ENCODE measurements at places on chromosomes 12 and 14.

DNA sequence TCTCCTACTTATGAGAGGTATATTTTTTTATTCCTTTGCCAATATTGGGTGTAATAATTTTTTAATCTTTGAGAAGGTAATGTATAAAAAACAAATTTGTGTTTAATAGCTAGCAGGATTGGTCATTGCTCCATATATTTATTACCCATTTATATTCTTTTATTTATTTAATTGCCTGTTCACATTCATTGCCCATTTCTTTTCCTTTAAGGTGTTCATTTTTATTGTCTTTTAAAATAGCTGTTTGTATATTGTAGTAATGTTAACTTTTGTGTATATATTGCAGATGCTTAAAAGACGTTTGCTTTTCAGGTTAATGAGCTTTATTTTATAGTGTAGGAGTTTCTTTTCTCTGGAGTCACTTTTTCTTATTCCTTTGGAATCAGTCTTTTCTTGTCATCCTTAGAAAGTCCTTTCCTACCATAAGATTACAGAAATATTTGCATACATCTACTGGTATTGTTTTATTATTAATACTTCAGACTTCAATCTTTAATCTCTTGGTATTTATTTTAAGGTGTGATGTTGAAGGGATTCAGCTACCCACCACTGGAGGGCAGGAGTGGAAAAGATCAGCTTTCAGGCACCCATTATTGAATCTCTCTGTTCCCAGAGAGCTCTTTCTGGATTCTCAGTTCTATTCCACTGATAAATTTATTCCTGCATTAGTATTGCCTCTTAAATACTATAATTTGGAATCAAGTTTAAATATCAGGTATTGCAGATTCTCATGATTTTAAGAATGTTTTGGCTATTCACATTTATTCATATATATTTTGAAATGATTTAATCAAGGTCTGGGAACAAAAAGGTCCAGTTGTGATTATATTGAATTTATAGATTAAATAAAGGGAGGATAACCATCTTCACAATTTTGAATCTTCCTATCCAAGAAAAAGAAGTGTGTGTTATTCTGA, 17.3 kb downstream of the PPM1A start:
- peak; percentile 31 for DNase-seq

- no peak for DNase-seq
Observed at GRCh38 chr14:93972618-93973205, 3.7 kb downstream of the ASB2 start.

DNA sequence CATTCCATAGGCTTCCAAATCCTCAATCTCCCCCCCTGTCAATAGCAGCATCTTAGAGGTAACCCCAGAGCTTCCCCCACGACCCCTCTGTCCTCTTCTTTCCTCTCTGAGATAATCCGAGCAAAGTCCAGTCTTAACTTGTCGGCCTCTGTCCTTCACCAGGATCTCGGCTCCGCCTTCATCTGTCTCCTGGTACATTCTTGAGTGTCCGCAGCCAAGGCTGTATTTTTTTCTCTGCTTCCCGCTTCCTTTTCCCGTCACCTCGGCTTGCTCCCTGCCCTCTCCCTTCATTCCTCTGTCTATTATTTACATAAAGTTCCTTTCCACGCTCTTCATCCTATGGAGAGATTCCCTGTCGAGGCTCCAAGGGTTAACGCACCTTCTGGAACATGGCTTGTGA, 153.9 kb upstream of the GSC start:
- no peak for DNase-seq

DNA sequence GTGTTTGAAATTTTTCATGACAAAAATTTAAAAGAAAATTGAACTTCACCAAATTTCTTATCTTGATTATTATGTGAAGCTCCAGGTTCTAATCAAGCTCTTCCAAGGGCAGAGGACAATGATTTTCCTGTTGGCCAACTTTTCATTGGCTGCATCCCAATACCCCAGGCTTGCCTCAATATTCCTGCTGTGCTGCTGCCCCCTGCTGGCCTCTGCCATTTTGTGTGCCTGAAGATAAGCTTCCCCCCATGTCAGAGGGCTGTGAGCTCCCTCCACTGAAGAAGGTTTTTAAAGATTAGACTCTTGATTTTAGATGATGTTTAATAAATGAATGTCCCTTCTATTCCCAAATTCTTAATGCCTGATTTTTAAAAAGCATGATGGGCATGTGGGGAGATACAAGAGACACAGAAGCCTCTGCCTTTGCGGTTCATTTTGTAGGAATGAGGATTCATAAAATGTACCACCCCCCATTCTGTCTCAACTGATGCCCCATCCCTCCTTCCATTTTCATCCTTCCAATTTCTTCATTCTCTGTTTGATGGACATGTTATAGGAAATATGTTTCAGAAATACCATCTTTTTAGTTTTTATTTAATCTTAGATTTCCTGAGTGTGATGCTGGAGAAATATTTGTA, 76.7 kb upstream of the RGS6 start:
- DNase-seq: peak; percentile 59

GRCh38 chr12:108597559-108598471, at the start of gene TMEM119:
Gene TMEM119, minus strand, starts transcription at chr12:108598084. Its CDS starts 5,701 bp downstream, at chr12:108592383.
- peak; percentile 35 for DNase-seq

GRCh38 chr12:46267825-46268582, 839 bp downstream of the SLC38A1 start:
- peak; percentile 45 for DNase-seq

- DNase-seq: no peak
Observed at GRCh38 chr14:78005325-78005724, 164.8 kb upstream of the NRXN3 start.

- DNase-seq: no peak
Observed at GRCh38 chr12:71447691-71448132, 8.1 kb downstream of the LGR5 start.

DNA sequence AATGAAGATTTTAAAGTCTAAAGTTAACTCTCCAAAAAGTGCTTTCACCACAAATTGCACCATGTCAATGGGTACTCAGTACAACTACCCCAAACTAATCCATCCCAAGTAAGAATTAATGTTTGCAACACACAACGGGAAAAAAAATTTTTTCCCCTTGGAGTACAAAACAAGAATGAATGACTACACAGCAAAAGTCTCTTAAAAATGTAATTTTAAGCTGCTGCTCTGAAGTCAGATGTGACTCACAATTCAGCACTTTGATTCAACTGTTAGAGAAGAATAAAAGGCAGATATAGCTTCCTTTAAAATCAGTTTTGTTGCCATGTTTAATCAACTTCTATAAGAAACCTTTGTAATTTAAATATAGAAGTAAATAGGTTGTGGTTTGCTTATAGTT, 42.5 kb upstream of the VPS33A start:
- no peak for DNase-seq

DNA sequence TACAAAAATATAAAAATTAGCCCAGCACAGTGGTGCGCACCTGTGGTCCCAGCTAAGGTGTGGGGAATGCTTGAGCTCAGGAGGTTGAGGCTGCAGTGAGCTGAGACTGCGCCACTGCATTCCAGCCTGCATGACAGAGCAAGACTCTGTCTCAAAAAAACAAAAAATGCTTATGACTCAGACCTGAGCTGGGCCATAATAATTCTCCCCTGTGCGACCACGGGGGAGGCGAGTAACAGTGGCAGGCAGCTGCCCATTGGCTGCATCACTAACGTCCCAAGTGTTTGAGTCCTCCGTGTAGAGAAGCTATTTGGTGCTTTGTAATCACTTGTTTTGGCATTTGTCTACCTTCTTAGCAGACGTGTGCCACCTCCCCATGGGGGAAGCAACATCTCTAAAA, 24.9 kb downstream of the PSMC1 start:
- DNase-seq: no peak

- DNase-seq: no peak
Observed at GRCh38 chr12:67515679-67516340, 132.7 kb upstream of the DYRK2 start.

- no peak for DNase-seq
Observed at GRCh38 chr14:62209287-62209899, 447.2 kb downstream of the SNAPC1 start.

DNA sequence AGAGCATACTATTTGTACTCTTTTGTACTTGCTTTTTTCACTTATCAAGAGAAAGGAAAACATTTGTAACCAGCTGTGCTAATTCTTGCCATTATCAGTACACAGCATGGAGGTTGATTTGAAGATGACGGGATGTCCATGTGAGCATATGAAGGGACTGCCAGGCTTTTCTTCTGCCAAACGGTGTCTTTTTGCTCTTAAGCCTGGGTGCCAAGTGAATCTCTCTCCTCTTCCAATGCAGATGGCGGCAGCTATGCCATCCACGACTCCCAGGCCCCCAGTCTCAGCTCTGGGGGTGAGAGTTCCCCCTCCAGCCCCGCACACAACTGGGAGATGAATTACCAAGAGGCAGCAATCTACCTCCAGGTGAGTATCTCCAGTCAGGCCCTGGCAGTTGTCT, 38.9 kb downstream of the TPCN1 start:
- no peak for DNase-seq

DNA sequence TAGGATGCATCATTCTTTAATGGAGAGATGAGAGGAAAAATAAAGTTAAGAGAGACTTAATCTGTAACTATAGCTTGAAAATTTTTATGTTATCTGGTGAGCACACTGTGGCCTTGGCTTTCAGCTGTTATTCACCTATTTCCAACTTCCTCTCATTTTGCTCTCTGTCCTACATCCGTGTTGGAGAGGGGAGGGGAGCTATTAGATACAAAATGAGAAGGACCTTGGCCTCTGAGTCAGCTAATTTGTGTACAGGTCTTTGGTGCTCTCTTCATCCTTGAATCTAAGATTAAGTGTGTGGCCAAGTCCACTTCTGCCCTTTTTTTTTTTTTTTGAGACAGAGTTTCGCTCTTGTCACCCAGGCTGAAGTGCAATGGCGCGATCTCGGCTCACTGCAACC, 887 bp upstream of the APOBEC1 start:
- DNase-seq: no peak

- DNase-seq: no peak
Observed at GRCh38 chr12:120327593-120327992, at the start of gene PLA2G1B. Gene PLA2G1B, minus strand, starts transcription at chr12:120327779. Its CDS starts 26 bp downstream, at chr12:120327753.

DNA sequence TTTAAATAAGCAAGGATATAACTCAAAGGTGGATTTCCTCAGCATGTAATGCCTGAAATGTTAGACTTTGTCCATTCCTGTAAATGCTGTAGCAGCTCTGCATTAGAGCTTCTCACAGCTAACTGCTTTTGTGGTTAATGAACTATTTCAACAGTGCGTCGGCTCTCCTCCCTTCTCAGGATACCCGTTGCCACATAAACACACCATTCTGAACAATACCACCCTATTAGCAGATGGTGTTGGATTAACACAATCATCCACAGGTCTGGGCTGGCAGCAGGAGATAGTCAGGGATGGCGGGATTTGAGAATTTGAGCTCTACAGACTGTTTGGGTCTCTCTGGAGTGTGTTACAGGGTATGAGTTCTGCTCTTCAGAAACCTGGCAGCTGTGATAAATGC, 33.5 kb upstream of the C12orf42 start:
- no peak for DNase-seq

GRCh38 chr12:52434081-52434733, at the start of gene KRT75:
Gene KRT75, minus strand, starts transcription at chr12:52434371. Its CDS starts 67 bp downstream, at chr12:52434304.
- no peak for DNase-seq

- DNase-seq: no peak
Observed at GRCh38 chr12:119207063-119207560, 28.4 kb downstream of the HSPB8 start.

GRCh38 chr12:94037444-94037843, 110.9 kb upstream of the PLXNC1 start:
- no peak for DNase-seq

- DNase-seq: no peak
Observed at GRCh38 chr12:116141110-116141832, 136.2 kb downstream of the MED13L start.

- no peak for DNase-seq
Observed at GRCh38 chr12:109513051-109513450, 35.6 kb downstream of the UBE3B start.

DNA sequence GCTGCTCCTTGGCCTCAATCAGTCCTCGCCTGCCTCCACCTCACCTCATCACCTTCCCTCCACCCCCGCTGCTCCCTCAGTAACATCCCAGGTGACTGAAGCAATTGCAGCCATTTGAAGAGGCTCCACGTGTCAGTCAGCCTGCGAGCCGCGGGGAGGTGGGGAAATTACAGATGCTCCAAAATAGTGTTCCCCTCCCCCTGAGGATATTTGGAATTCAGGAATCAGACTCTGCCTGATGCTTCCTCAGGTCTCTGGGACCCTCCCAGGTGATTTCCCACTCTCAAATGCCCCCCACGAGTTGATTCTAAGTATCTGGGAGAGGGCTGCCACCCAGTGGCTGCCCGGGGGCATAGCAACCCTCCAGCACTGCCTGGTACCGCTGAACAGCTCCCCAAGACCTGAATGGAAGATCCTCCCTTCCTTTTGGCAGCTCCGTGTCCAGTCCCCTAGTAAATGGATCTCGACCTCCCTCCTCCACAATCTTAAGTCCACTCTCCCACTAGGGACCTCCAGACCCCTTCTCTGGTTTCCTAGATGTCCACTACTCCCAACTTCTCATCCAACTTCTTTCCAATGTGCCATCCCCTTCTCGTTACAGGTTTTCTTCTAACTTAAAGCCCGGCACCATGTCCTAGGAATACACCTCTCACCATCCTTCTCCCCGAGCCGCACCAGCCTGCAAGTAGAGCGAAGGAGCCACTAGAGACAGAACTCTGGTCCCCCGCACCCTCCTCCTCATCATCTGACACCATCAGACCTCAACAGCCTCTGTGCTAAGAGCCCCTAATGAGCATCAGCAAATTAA, 1.4 kb upstream of the ASIC1 start:
- peak; percentile 79 for DNase-seq

DNA sequence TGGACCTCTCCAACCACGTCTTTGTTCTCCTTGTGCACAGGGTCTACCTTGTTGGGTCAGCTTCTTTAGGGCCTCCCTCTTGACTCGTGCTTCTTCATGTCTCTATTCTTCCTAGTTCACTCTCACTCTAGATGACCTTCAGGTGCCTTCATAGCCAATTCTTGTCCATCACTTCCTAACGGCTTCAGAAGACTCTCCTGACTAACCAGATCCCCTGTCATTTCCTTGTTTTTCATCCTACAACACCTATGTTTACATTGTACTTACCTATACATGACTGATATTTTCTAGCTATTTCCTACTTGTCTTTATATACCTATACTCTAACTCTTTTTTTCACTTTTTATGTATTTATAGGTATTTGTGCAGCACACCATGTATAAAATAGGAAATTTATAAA, 117.1 kb downstream of the RPS6KA5 start:
- no peak for DNase-seq

GRCh38 chr14:74824997-74825396, 50.9 kb downstream of the PROX2 start:
- no peak for DNase-seq

DNA sequence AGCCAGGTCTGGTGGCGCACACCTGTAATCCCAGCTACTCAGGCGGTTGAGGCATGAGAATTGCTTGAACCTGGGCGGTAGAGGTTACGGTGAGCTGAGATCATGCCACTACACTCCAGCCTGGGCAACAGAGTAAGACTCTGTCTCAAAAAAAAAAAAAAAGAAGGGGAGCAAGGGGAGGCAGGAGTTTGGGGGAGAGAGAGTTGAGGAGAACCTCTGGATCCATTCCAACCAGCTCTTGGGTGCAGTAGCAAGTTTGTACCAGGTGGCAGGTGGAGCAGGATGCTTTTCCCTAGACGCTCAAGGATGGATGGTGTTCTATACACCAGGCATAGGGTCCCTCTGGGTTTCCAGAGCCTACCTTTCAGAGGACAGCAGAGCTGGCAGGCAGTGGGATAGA, 1.9 kb downstream of the NFE2 start:
- DNase-seq: no peak
